ENCODE measurements at places on chromosomes 4 and X.

DNA sequence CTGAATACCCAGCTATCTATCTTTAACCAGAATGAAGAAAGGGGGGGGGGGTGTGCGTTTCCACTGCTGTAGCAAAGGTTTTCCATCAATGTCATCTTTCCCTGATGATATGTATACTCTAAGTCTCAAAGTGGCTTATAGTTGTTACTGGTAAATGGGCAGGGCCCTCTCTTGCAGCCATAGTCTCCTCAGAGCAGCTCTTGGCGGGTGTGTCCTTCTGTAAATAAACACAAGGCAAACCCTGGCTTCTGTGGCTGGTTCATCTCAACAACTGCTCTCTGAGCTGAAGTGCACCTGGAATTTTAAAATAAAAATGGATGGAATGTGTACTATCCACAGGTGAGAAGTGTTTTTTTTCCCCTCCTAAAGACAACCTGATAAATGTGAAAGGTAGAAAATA lies 57.5 kb upstream of the SCML1 start:
- no peak for DNase-seq

- DNase-seq = no peak
These were observed 517.7 kb upstream of the GALNT7 start for GRCh38 chr4:172650758-172651530.

DNA sequence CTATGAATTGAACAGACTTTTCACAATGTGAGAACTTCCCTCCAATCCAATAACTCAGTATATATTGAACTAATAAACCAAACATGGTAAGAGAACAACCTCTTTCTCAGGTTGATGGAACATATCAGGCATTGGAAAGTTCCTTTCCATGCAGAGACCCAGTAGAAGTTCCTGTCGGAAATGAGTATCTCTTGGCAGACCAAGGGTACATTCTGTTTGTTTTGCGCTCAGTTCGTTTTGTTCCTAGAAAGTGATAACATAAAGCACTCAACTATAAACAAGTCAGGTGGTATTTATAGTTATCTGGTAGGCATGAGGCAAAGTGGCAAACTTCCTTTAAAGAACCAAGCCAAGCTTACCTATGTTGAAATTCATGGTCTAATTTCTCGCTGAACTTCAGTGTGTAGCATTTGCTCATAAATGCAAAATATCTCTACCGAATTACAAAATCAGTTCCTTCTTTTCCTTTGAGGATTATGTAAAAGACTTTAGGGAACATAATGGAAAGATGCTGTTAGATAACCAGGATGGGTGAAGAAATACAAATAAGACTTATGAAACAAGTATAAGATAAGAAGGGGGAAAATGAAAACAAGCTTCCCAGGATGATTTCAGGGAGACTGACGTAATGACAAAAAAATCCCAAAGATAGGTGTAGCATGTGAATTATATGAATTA lies 120.3 kb downstream of the ARHGAP24 start:
- DNase-seq = no peak

GRCh38 chr4:130689181-130689580 lies 1593.2 kb downstream of the C4orf33 start:
- no peak for DNase-seq

- no peak for DNase-seq
These were observed 363.8 kb upstream of the FTHL17 start for GRCh38 chrX:31435592-31435991.

- no peak for DNase-seq
These were observed at the start of gene MAB21L2 for GRCh38 chr4:150582146-150582872. MAB21L2 (plus strand) TSS chr4:150582151; CDS start chr4:150583030, 879 bp downstream.

GRCh38 chrX:120372667-120373370 lies 10.9 kb downstream of the ATP1B4 start:
- DNase-seq = no peak

DNA sequence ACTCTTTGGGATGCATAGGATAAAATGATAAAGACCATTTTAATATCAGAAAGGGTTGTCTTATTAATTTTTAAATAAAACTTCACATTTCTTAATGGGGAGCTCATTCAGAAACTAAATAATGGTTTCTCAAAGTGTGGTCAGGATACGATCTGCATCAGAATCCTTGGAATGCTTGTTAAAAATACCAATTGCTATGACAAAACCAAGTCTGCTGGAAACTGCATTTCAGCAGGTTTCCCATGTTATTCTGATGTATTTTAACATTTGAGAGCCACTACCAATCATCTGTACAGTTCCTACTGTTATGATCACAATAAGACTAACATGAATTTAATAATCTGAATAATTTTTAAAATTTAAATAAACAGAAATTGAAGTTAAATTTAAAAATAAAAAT lies 115.1 kb downstream of the SOWAHB start:
- DNase-seq = no peak

DNA sequence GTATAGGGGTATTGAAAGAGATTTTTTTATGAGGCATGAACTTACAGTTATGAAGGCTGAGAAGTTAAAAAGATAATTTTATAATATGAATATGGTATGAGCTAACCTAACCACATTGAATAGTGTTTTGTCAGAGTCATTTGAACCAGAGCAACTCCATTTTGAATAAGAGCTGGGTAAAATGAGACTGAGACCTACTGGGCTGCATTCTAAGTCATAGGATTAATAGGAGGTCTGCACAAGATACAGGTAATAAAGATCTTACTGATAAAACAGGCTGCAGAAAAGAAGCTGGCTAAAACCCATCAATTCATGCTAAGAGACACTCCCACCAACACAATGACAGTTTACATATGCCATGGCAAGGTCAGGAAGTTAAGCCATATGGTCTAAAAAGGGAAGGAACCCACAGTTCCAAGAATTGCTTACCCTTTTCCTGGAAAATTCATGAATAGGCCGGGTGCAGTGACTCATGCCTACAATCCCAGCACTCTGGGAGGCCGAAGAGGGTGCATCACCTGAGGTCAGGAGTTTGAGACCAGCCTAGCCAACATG lies 209.2 kb downstream of the TECRL start:
- peak; percentile 64 for DNase-seq

DNA sequence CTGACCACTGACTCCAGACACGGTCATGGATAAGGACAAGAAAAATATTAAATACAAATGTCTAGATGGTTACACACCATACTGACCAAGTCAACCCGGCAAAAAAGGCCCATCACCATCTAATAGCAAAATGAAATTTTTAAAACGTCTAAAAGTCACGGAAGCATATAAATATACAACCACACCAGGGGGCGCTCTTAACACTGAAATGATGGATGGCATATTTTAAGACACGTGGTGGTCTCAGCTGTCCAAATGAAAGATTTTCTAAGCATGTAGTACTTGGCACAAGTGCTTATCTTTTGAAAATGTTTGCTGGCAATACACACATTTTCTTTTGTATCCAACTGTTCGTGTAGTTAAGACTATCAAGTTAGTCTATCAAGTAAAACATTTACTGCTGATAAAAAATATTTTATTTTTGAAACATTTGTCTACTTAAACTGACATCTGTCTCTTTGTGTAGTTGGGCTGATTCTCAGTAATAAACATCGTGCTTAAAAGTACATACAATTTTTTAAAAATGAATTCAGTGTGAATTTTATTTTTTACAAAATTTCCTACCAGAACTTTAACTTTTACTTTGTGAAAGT lies 64.6 kb downstream of the COX7B2 start:
- DNase-seq = peak; percentile 44

DNA sequence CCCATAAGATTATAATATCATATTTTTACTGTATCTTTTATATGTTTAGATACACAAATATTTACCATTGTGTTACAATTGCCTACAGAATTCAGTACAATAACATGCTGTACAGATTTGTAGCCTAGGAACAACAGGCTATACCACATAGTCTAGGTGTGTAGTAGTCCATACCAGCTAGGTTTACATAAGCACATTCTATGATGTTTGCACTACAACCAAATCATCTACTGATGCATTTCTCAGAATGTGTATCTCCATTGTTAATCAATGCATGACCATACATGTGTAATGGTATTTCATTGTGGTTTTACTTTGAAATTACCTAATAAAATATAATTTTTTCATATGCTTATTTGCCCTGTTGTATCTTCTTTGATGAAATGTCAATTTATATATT lies 288.1 kb upstream of the PCDH10 start:
- no peak for DNase-seq

Measured in CMK (cell line).